ENCODE measurements at places on chromosomes 13 and 19.
A peak's percentile ranks its signal among the peaks of the same experiment; 100 is the strongest.

- no peak for DNase-seq
Observed at GRCh38 chr13:84867246-84867645, 932.0 kb downstream of the SLITRK6 start.

DNA sequence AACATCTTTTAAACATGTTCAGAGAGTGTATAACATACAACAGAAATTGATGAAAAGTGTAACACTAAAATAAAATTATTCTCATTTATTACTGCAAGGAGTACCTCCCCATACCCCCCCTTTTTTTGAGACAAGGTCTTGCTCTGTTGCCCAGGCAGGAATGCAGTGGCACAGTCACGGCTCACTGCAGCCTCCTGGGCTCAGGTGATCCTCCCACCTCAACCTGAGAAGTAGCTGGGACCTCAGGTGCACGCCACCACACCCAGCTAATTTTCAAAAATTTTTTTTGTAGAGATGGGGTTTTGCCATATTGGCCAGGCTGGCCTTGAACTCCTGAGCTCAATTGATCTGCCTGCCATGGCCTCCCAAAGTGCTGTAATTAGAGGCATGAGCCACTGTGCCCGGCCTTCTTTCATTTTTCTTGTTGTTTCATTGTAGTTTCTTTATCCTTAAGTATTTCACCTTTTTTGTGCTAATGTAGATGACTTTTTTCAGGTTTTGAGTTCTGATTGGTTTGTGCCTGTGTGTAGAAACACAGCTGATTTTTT is 28.3 kb downstream of the GATAD2A start:
- DNase-seq: no peak

- no peak for DNase-seq
Observed at GRCh38 chr13:49219647-49220035, 497 bp upstream of the MLNR start.

- DNase-seq: no peak
Observed at GRCh38 chr13:73390100-73390499, 331.3 kb downstream of the KLF5 start.

DNA sequence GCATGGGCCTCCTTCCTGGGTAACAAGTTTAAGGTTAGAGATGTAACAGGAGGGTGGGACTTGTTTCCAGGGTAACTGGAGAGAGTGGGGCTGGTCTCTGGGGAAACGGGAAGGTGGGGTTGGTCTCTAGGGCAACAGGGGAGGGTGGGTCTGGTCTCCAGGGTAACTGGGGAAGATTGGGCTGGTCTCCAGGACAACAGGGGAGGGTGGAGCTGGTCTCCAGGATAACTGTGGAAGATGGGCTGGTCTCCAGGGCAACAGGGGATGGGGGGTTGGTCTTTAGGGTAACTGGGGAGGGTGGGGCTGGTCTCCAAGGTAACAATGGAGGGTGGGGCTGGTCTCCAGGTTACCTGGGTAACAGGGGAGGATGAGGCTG is 36.5 kb downstream of the SPTBN4 start:
- no peak for DNase-seq

- no peak for DNase-seq
Observed at GRCh38 chr19:615619-616018, 17.7 kb downstream of the POLRMT start.

DNA sequence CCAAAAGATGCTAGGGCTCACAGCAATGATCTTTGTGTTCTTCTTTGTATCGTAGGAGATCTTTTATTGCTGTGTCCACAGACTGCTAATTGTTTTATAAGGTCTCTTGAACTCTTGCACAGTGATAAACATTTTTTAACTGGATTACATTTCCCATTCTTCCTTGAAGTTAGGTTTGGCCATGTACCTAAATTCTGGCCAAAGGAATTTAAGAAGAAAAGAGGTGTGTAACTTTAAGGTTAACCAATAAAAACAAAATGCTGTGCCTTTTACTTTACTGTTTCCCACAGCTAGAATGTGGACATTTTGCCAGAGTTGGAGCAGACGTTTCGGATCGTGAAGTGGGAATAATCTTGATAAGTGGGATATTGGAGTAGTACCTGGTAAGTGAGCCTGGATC is 82.6 kb upstream of the GPC6 start:
- no peak for DNase-seq

GRCh38 chr19:18495204-18495911 is 26.5 kb downstream of the ELL start:
- DNase-seq: no peak

GRCh38 chr13:71712988-71713653 is 153.9 kb downstream of the DACH1 start:
- DNase-seq: peak; percentile 2

DNA sequence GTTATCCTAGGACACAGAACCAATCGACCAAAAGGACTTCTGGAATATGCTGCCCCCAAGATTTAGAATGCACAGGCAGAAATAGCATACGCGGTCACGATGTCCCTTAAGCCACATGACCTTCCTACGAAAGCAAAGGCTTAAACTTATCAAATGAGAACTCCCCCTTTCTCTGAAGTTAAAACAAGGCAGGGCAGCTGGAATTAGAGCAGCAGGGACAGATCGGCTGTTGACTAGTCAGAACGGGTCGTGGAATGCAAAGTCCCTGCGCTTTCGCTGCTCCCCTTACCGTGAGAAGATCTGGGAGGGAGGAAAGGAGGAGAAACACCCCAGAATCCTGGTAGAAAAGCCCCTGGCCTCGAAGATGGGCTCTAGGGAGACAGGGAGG is 799 bp upstream of the USPL1 start:
- peak; percentile 35 for DNase-seq

- DNase-seq: no peak
Observed at GRCh38 chr13:48576448-48577010, 43.6 kb upstream of the RCBTB2 start.

DNA sequence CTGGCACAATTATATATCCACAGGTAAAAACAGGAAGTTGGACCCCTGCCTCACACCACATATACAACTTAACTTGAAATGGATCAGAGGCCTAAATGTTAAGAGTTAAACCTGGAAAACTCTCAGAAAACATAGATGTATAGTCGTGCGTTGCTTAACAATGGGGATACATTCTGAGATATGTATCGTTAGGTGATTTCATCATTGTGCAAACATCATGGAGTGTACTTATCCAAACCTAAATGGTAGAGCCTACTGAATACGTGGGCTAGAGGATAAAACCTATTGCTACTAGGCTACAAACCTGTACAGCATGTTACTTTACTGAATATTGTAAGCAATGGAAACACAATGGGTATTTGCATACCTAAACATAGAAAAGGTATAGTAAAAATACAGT is 14.8 kb upstream of the CALM3 start:
- DNase-seq: no peak

DNA sequence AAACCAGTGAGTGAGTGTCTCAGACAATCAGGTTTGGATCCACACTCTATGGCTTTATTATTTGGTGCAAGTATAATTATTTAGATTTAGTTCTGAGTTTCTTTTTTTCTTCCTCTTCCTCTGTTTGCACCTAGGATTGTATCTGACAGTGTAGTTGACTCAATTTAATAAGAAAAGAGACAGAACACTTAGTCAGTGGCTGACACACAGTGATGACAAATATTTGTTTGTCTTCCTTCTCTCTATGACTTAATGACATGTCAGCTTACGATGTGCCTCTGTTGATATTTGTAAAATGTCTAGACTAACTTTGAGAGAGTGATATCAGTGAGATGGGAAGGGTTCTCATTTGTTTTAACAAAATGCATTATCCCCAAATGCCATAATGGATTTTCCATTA is 129.5 kb upstream of the SLC10A2 start:
- DNase-seq: no peak

DNA sequence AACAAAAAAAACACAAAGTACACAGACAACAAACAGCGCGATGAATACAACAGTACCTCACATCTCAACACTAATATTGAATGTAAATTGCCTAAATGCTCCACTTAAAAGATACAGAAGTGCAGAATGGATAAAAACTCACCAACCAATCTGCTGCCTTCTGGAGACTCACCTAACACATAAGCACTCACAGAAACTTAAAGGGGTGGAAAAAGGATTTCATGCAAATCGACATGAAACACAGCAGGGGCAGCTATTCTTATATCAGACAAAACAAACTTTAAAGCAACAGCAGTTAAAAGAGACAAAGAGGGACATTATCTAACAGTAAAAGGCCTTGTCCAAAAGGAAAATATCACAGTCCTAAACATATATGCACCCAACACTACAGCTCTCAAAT is 209.5 kb downstream of the ABCC4 start:
- DNase-seq: no peak

DNA sequence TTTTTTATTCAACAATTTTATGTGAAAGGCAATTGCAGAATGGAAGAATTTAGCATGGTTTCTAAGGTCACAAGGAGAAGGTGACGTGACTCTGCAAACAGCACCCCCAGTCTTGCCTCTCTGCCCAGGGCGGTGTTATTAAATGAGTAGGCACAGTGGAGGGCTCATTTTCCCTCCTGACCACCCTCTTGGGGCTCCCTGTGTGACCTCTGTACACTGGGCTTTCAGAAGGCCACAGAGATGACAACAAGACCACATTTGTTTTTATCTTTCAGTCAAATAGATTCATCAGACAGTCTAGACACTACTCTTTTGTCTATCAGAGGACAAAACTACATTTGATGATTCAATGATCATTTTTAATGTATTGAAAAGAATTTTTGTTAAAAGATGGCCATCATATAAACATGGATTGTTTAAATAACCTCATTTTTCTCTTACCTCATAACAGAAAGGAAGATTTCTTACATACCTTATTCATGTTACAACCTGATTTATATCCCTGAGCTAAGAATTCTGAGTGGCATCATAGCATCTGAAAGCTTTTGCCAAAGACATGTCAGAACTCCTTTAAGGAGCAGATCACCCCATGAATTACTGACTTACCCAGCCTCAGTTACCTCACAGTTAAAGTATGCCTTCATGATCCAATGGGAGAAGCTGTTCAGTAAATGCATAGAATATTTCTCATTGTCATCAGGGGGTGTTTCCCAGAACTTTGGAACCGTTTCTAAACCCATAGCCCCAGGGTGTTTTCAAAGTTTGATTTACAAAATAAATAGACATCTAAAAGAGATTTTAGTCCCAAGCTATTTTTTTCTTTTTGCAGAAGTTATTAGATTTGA is 184.0 kb upstream of the RFC3 start:
- no peak for DNase-seq

DNA sequence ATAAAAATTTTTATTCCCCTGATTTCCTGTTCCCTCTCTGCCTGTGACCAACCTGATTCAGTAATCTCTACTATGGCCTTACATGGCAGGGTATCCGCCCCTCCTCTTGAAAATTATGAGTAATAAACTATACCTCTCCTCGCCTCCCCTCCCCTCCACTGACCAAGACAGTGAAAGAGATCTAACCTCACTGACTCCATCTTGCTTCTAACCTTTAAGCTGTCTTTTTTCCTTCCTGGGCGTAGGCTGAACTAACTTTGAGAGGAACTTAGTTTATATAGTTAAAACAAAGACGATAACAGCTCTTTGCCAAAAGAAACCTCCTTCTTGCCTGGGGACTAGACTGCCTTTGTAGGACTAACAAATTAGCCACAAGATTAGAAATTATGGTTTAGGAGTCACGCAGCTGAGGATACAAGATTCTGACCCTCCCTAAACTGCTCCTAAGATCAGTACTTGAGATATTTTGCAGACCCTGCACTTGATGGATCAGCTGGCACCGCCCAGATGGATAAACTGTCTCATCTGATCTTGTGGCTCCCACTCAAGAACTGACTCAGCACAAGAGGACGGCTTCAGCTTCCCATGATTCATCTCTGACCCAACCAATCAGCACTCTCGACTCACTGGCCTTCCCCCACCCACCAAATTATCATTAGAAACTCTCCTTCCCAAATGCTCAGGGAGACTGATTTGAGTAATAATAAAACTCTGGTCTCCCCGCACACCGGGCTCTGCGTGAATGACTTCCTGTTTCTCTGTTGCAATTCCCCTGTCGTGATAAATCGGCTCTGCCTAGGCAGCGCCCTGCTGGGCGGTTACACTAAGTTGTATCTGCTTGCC is 187.1 kb downstream of the TDRD3 start:
- peak; percentile 50 for DNase-seq

DNA sequence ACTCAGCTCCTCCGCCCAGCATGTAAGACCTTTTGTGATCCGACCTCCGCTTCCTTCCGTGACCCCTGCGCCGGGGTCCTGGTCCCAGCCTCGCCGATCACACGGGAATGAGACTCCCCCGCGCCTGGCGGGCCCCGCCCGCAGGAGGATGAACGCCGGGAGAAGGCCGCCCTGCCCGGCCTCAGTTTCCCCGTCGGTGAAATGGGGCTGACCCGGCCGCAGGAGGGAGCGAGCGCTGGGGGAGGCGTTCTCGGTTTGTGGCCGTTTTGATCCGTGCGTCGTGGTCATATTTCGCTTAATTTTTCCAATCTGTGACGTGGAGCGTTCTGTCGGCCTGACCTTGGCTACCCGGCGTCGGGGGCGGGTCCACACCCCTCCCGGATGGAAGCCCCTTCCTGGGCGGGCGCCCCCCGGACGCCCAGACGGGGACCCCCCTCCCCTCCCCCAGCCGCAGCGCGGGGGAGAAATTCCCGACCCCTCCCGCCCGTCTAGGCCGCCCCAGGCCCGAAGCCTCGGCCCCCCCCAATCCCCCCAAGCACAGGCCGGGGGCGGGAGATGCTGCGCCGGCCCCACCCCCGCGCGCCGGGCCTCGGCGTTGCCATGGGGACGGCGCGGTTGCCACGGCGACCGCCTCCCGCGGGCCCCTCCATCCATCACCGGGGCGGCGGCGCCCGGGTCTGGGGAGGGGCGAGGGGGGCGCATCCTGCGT is 11.1 kb downstream of the PALM start:
- no peak for DNase-seq

DNA sequence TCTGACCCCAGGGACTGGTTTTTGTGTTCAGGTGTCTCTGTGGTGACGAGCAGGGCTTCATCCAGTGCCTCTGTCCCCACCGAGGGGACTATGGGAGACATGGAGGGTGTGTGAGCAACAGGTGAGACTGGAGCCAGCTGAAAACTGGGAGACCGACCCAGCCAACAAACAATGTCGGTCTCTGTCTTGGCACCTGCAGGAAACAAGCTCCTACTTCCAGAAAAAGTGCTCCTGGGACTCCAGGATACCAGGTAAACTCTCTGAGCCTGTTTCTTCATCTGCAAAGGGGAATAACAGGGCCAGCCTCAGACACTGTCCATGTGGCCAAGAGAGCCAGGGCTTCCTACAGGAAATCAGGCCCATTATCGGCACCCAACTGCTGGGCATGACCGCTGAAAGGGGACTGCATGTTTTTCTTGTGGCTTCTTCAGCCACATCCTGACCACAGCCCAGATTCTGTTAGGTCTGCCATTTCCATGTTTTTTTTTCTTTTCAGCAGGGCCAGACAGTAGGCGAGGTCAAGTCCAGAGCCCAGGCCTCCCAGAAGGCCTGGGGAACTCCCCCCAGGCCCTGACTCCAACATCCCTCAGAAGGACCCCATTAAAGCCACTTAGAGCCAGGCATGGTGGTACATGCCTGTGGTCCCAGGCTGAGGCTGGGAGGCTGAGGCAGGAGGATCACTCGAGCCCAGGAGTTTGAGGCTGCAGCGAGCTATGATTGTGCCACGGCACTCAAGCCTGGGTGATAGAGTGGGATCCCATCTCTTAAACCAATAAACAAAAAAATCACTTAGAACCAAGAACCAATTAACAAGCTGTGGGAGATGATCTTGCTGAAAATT is 836 bp upstream of the BST2 start:
- no peak for DNase-seq
